ENCODE measurements at places on chromosomes 2 and 18. TPM values are rescaled to one million over a fixed set of nuclear protein-coding genes. Genes with fewer than 3 reads are reported as not detected.

GRCh38 chr2:168626096-168626495 lies 170.0 kb downstream of the CERS6 start:
- no peak for DNase-seq

GRCh38 chr2:235637896-235638295 lies 144.1 kb downstream of the AGAP1 start:
- DNase-seq, result no peak

GRCh38 chr2:150376553-150377335 lies 110.7 kb downstream of the RND3 start:
- DNase-seq, result peak; percentile 21

DNA sequence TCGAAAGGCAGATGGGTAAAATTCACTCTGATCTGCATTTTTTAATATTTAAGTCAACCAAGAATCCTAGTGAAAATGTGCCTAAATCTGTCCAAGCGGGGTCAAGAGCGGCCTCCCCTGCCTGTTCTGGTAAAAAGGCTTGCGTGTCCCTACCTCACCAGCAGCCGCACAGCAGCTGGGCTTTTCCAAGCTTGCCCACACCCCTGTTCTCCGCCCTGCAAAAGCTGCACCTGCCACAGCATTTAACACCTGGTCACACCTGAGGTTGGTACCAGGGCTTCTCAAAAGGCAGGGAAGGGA lies 25.8 kb upstream of the TMEM182 start:
- DNase-seq, result no peak

DNA sequence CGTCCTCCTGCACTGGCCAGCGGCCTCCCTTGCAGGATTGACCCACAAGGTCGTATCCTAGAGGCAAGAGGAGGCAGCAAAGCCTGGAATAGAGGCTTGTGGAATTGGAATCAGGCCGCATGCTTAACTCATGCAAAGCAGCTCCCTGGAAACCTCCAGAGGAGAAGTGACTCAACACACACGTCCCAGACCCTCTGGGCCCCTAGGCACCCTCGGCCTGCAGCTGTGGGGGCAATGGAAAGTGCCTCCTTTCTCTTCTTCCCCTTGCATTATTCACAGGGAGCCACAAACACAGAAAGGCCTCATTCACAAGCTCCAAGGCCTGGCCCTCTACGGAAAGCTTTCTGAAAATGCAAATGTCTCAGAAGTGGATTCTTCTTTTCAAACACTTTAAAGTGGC lies 19.6 kb downstream of the SPATA3 start:
- DNase-seq, result no peak

Gene RMDN2
- 4.9 TPM for polyA plus RNA-seq

- DNase-seq, result no peak
These were observed 1994.5 kb upstream of the PIK3C3 start for GRCh38 chr18:39960550-39960949.

Gene COX5B
- 2,498 TPM for polyA plus RNA-seq

Data from right cardiac atrium (tissue), 5 donors.